Myometrial cell (primary cell): ENCODE measurements at places on chromosomes 12 and 14. TPM values are rescaled to one million over a fixed set of nuclear protein-coding genes. Genes with fewer than 3 reads are reported as not detected.

The MAP3K9 gene
- 2.9 and 5.7 TPM in 2 replicates for total RNA-seq

The USP5 gene
- total RNA-seq: 89.4 and 97.7 TPM in 2 replicates

The TTC8 gene
- 31.5 and 37.2 TPM in 2 replicates for total RNA-seq

The SERPINA9 gene
- total RNA-seq: not detected in 2 replicates

The EFS gene
- total RNA-seq: 10.5 and 11.8 TPM in 2 replicates

The GALNT16 gene
- total RNA-seq: not detected in 2 replicates

The NANOG gene
- not detected in 2 replicates for total RNA-seq

The C12orf54 gene
- total RNA-seq: not detected in 2 replicates

The ENDOU gene
- total RNA-seq: under 0.01 TPM in 1 of 2 replicates, not detected in the other

The SYT1 gene
- 4.6 and 6.6 TPM in 2 replicates for total RNA-seq

The STYK1 gene
- 0.35 TPM in 1 of 2 replicates, not detected in the other for total RNA-seq

The ITGA5 gene
- total RNA-seq: 748 and 778 TPM in 2 replicates

The WNT1 gene
- not detected in 2 replicates for total RNA-seq

The TMEM63C gene
- total RNA-seq: not detected in 2 replicates

The HSPB8 gene
- total RNA-seq: 18.7 and 21.4 TPM in 2 replicates

The GPR132 gene
- total RNA-seq: not detected in 2 replicates

The LTB4R2 gene
- total RNA-seq: 0.18 and 1.4 TPM in 2 replicates

The TARBP2 gene
- total RNA-seq: 49.3 and 60.5 TPM in 2 replicates

The APOF gene
- total RNA-seq: not detected in 2 replicates

The TM7SF3 gene
- total RNA-seq: 64.9 and 70.9 TPM in 2 replicates
